ENCODE measurements at places on chromosomes 12 and 14.
A peak's percentile ranks its signal among the peaks of the same experiment; 100 is the strongest.

DNA sequence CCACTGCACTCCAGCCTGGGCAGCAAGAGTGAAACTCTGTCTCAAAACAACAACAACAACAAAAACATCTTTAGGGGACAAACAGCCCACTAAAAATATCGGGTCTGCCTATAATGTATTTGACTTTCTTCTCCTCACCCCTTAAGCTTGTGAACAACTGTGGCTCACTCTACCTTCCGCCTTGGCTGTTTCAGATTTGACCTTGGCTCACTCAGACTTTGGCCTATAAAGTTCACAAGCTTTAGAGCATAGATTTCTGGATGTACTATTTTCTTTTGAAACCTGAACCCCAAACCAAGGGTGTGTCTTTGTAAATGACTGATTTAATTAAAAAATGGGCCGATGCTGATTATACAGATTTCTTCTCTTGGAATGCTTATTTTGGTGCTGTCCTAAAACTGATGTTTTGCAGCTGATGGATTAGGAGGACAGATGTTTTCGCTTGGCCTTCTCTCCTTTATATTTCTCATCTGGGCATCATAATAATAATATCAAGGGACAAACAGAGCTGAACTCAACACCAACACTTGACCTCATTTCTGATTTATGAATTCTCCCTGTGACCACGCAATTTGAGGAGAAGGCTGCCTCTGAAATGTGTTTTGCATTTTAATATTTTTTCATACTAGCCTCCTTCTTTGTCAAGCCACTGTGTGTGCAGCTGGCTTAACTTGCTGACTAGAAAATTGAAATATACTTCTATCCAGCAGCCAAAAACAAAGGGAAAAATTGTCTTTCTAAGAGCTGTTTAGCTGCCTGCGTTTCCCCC is 40.2 kb upstream of the RASSF3 start:
- DNase-seq: no peak

- DNase-seq: no peak
Measured at GRCh38 chr12:46131732-46132469, 136.9 kb downstream of the SLC38A1 start.

DNA sequence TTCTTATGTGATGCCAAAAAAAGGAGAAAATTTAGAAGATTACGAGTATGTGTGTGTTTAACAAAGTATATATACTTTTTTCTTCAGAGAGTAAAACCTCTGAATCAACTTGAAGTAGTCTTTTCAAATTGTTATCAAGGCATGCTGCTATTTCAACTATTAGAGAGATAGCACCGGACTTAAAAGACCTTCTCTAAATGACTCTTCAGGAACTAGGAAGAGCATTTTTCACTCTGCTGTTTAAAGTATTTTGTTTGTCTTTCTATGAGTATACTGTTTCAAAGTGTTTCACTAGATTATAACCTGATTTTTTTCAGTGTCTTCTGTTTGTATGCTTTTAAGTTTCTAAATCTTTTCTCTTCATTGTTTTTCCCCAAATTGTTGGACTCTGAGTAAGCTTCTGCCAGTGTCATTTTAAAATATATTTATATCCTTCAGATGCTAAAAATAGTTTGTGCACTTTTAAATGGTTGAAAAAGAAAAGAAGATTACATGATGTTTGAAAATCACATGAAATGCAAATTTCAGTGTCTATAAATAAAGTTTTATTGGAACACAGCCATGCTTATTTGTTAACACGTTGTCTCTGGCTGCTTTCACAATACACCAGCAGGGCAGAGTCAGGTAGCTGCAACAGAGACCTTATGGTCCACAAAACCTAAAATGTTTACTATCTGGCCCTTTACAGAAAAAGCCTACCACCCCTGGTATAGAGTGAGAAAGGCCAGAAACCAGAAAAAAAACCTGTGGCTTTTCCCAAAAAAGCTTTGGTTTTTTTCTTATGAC is 21.3 kb downstream of the CRADD start:
- DNase-seq: no peak

GRCh38 chr12:120761519-120761934 is 35.9 kb downstream of the ACADS start:
- no peak for DNase-seq

GRCh38 chr12:17139931-17140330 is 534.0 kb upstream of the LMO3 start:
- DNase-seq: no peak

GRCh38 chr12:93794738-93795137 is 117.6 kb downstream of the CRADD start:
- DNase-seq: no peak

DNA sequence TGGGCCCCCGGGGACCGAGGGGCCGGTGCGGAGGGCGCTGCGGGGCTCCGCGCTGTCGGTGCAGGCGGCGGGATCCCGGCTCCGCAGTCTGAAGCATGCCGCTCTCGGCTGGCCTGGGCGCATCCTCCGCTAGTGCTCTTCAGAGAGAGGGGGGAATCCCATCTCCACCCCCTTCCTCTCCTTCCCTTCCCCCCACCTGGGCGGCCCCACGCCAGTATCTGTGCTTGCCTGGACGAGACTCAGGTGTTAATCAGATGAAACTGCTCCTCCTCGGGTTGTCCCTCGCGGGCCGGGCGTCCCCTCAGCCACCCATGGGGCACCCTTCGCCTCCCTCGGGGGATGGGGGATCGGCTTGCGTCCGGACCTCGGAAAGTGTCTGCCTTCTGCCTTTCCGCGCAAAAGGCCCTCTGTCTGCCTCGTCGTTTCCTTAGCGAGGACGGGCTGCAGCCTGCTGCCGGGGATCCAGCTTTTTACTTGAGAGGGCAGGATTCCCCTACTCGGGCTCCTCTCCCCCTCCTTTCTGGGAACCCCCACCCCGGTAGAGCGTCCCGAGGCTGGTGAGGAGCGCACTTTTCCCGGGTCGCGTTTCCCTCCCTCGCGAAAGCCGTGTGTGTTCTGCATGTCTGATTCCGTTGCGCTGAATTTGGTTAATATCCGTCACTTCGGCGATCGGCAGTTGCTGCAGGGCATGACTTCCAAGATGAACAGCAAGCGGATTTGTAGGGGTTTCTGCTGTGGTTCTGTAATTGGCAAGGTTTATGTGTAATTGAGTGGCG is 1.1 kb downstream of the GPHN start:
- DNase-seq: peak; percentile 9

Measured in activated naive CD4-positive, alpha-beta T cell (primary cell).